HTR-8/SVneo (cell line): ENCODE measurements at places on chromosomes 6 and 20.

GRCh38 chr6:701700-702479, 9.0 kb upstream of the EXOC2 start:
- DNase-seq, result no peak

- no peak for DNase-seq
These were observed 13.0 kb upstream of the MUC22 start for GRCh38 chr6:30997301-30997700.

DNA sequence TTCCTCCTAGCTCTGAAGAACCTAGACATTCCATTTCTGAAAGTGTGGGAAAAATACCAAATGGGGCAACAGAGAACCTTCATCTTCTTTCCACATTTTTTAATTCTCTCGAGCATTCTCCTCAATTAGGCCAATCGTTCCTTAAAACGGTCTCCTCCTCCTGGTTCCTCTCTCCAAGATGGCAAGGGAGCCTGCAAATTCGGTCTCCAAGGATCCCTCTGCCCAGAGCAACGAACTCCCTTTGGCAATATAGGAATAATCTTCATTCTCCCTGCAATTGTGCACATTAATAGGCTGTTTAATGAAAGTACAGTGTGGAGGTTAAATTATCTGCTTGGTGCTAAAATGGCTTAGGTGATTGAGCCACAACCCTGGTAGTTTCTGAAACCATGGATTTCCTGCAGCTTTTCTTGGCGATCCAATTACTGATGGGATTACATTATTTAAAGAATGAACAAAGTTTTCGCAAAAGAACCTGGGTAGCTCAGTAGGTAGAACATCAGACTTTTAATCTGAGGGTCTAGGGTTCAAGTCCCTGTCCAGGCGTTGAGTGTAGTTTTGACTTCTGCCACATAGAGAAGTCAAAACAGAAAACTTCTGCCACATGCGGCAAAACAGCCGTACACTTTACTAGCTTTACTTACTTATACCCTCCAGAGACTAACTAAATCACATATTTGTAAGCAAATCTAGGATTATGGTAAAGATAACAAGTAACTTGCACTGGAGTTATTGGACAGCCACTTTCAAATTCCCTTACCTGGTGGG, 102.9 kb upstream of the ZNF184 start:
- no peak for DNase-seq

DNA sequence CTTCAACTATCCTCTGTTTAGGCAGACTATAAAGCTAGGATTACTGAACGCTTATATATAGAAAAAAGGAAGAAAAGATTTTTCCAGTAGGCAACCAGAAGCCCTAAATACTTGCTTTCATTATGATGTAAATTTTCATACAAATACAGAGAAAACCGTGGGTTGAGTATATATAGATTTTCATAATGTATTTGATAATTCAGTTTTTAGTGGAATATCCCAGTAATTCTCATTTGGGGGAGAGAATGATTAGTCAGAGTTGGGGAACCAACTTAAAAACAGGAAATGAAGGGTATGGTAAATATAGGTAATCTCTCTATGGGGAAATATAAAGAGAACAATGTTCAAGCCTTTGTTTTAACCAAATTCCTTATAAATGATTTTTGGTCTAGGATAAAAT, 154.0 kb upstream of the CITED2 start:
- no peak for DNase-seq

- DNase-seq, result no peak
These were observed 446.8 kb downstream of the PTPRT start for GRCh38 chr20:42742926-42743325.

GRCh38 chr6:97771372-97771771, 488.4 kb upstream of the MMS22L start:
- no peak for DNase-seq

GRCh38 chr6:135506270-135506997, 8.9 kb upstream of the AHI1 start:
- peak; percentile 33 for DNase-seq

GRCh38 chr6:148999929-149000468, 253.2 kb downstream of the UST start:
- DNase-seq, result peak; percentile 41

GRCh38 chr6:13053006-13053461, 275.3 kb downstream of the TBC1D7 start:
- DNase-seq, result no peak

GRCh38 chr6:3325210-3325609, 66.5 kb downstream of the PSMG4 start:
- no peak for DNase-seq

DNA sequence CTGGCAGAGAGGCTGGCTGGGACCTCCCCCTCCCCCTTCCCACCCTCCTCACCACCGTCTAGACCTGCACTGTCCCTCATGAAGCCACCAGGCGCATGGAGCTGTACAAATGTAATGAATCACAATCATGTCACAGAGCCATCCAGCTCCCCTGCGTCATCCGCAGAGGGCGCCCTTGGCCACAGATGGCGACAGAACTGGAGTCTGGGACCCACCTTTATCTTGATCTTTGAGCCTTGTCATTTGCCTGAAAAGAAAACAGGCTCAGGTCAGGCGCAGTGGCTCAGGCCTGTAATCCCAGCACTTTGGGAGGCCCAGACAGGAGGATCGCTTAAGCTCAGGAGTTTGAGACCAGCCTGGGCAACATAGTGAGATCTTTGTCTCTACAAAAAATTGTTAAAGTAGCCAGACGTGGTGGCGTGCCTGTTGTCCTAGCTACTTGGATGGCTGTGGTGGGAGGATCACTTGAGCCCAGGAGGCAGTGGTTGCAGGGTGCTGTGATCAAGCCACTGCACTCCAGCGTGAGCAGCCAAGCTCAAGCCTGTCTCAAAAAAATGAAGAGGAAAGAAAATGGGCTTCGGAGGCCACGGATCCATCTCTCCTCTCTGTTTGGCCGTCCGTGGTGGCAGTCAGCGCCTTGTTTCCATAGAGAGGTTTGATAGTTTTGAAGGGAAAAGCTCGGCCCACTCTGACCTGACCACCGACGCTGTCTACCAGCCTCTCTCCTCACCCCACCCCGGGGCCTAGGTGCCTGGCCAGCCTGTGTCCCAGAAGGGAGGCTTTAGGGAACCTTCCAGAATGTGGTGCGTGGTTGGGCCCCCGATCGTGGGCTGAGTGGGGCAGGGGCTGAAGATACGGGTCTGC, 6.2 kb downstream of the COL9A3 start:
- peak; percentile 85 for DNase-seq

DNA sequence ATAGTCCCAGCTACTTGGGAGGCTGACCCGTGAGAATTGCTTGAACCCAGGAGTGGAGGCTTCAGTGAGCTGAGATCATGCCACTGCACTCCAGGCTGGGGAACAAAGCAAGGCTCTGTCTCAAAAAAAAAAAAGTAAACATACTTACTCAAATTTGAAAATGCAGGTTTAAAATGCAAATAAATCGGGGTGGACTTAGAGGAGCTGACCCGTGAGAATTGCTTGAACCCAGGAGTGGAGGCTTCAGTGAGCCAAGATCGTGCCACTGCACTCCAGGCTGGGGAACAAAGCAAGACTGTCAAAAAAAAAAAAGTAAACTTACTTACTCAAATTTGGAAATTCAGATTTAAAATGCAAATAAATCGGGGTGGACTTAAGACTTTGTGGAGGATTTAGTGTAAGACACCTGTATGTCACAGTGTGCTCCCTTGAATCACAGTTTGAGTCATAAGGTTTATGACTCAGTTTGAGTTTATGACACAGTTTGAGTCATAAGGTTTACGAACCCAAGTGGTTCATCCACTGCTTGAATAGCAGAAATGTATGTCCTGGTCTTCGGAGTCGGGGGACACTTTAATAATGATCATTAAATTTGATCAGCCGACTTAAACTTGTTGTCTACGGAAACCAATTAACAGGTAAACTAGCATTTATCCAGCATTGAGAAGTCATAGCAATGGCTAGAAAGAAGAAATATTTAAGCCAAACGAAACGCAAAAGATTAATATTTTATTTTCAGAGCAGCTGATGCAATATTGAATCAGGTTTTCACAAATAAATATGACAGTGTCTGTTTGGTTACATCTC, 6.8 kb upstream of the MRPS10 start:
- DNase-seq, result peak; percentile 65

- no peak for DNase-seq
These were observed 929.3 kb upstream of the MAN1A1 start for GRCh38 chr6:120278689-120279396.
